Glomerular endothelial cell (primary cell): ENCODE measurements at places on chromosomes 11 and 22. TPM values are rescaled to one million over a fixed set of nuclear protein-coding genes. Genes with fewer than 3 reads are reported as not detected.

Gene TEX12
- 0.23 TPM in 1 of 2 replicates, not detected in the other for total RNA-seq

Gene SHISAL1
- 0.29 and 0.97 TPM in 2 replicates for total RNA-seq

Gene IGLL1
- total RNA-seq: not detected in 2 replicates

Gene GDPD4
- total RNA-seq: not detected in 2 replicates

Gene FJX1
- 64.6 and 73.2 TPM in 2 replicates for total RNA-seq

Gene PRDM11
- total RNA-seq: 4.8 and 7.6 TPM in 2 replicates

Gene CALCA
- not detected in 2 replicates for total RNA-seq

Gene MYEOV
- total RNA-seq: 1.2 and 1.9 TPM in 2 replicates

Gene CSRP3
- not detected in 2 replicates for total RNA-seq

Gene MRGPRX4
- not detected in 2 replicates for total RNA-seq

Gene ANGPTL5
- not detected in 2 replicates for total RNA-seq

Gene PYGM
- not detected in 2 replicates for total RNA-seq

Gene C11orf52
- total RNA-seq: 0.18 and 1.1 TPM in 2 replicates

Gene PACS1
- 40.0 and 74.4 TPM in 2 replicates for total RNA-seq

Gene ADM2
- 3.1 and 5.4 TPM in 2 replicates for total RNA-seq

Gene NXPE2
- not detected in 2 replicates for total RNA-seq

Gene SLN
- 2.1 TPM in 1 of 2 replicates, not detected in the other for total RNA-seq

Gene OR5P2
- total RNA-seq: not detected in 2 replicates

Gene APOA5
- not detected in 2 replicates for total RNA-seq

Gene PARVG
- not detected in 2 replicates for total RNA-seq

Gene DLG2
- total RNA-seq: 0.18 and 0.63 TPM in 2 replicates

Gene FBLN1
- total RNA-seq: 6.6 and 7.4 TPM in 2 replicates

Gene RRAS2
- total RNA-seq: 89.6 and 103 TPM in 2 replicates

Gene FREY1
- 0.29 TPM in 1 of 2 replicates, not detected in the other for total RNA-seq

Gene SYTL2
- 9.3 and 15.0 TPM in 2 replicates for total RNA-seq

Gene ESAM
- 297 and 465 TPM in 2 replicates for total RNA-seq

Gene MIOX
- not detected in 2 replicates for total RNA-seq

Gene FAM227A
- 1.9 and 3.3 TPM in 2 replicates for total RNA-seq
